ENCODE measurements at places on chromosomes 3 and 15. TPM values are rescaled to one million over a fixed set of nuclear protein-coding genes. Genes with fewer than 3 reads are reported as not detected.
A peak's percentile ranks its signal among the peaks of the same experiment; 100 is the strongest.

Gene C3orf70
- total RNA-seq: 33.5 TPM

Gene WDR53
- 1.8 TPM for total RNA-seq

DNA sequence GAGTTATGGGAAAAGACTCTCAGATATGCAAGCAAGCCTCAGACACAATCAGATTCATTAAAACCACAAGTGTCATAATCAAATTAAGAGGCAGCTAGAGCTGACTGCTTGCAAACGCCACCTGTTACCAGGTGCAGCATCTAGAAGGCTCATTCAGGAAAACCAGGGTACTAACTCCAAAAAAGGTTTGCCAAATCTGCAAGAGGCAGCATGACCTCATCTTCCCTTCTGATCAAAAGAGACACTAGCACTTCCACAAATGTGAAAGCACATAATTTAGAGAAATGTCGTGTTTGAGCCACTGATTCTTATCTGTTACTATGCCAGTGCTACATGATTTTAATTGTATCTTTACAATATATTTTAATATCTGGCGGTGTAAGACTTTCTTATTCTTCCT, 123.3 kb upstream of the NANOGP8 start:
- no peaks in the 10 kb centered on the region for H3K4me1 ChIP-seq
- no peak for DNase-seq
- H3K4me3 ChIP-seq: no peak overlapping the region
- H3K27ac ChIP-seq: no peak overlapping the region
- no peaks in the 10 kb centered on the region for H3K27me3 ChIP-seq

- peaks cover 45% of the 10 kb centered on the region for H3K4me1 ChIP-seq
- peak overlapping the region; percentile 77 for H3K27ac ChIP-seq
- no peak for DNase-seq
- H3K27me3 ChIP-seq: no peaks in the 10 kb centered on the region
These were observed 34.4 kb downstream of the ZNF106 start for GRCh38 chr15:42456531-42456930.

- H3K36me3 ChIP-seq: no peaks in the 10 kb centered on the region
- H3K27ac ChIP-seq: no peak overlapping the region
- H3K27me3 ChIP-seq: no peaks in the 10 kb centered on the region
- no peak for DNase-seq
- peaks cover 14% of the 10 kb centered on the region for H3K4me1 ChIP-seq
These were observed 84.3 kb upstream of the TNFSF10 start for GRCh38 chr3:172607305-172608121.

GRCh38 chr3:133112666-133113065, 74.5 kb downstream of the TMEM108 start:
- no peak for DNase-seq
- no peaks in the 10 kb centered on the region for H3K27me3 ChIP-seq
- H3K4me1 ChIP-seq: no peaks in the 10 kb centered on the region
- H3K36me3 ChIP-seq: no peaks in the 10 kb centered on the region
- H3K4me3 ChIP-seq: no peak overlapping the region
- H3K27ac ChIP-seq: no peak overlapping the region

GRCh38 chr15:41263891-41264351, 32.9 kb downstream of the CHP1 start:
- peaks cover 74% of the 10 kb centered on the region for H3K36me3 ChIP-seq
- H3K27me3 ChIP-seq: no peaks in the 10 kb centered on the region
- no peak overlapping the region for H3K4me3 ChIP-seq

DNA sequence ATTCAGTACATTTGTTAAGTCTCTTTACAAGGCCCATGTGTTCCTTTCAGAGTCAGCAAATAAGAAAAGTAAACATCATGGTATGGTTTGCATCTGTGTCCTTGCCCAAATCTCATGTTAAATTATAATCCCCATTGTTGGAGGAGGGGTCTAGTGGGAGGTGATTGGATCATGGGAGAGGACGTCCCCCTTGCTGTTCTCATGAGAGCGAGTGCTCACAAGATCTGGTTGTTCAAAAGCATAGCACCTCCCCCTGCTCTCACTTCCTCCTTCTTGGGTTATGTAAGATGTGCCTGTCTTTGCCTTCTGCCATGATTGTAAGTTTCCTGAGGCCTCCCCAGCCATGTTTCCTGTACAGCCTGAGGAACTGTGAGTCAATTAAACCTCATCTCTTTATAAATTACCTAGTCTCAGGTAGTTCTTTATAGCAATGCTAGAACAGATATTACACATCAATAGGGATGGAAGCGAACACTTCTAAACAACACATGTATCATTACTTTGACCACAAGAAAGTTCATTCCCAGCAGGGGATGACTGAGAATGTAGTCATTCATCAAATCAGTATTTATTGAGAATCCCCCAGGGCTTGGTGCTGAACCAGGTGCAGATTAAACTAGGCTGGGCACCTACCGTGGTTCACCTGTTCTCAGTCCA, 4.1 kb downstream of the EFCAB12 start:
- no peaks in the 10 kb centered on the region for H3K36me3 ChIP-seq
- peak; percentile 60 for DNase-seq

- H3K27ac ChIP-seq: no peak overlapping the region
- H3K4me1 ChIP-seq: peaks cover 13% of the 10 kb centered on the region
- no peaks in the 10 kb centered on the region for H3K27me3 ChIP-seq
- DNase-seq: no peak
- H3K4me3 ChIP-seq: no peak overlapping the region
These were observed 287.7 kb upstream of the NR2F2 start for GRCh38 chr15:96042734-96043224.

- H3K27ac ChIP-seq: no peak overlapping the region
- H3K36me3 ChIP-seq: no peaks in the 10 kb centered on the region
- no peaks in the 10 kb centered on the region for H3K27me3 ChIP-seq
- no peak overlapping the region for H3K4me3 ChIP-seq
- DNase-seq: no peak
These were observed 65.4 kb downstream of the AQP9 start for GRCh38 chr15:58203537-58203936.
